ENCODE measurements at places on chromosomes 7 and 10. TPM values are rescaled to one million over a fixed set of nuclear protein-coding genes. Genes with fewer than 3 reads are reported as not detected.

Gene SPDYE16
- not detected for total RNA-seq

DNA sequence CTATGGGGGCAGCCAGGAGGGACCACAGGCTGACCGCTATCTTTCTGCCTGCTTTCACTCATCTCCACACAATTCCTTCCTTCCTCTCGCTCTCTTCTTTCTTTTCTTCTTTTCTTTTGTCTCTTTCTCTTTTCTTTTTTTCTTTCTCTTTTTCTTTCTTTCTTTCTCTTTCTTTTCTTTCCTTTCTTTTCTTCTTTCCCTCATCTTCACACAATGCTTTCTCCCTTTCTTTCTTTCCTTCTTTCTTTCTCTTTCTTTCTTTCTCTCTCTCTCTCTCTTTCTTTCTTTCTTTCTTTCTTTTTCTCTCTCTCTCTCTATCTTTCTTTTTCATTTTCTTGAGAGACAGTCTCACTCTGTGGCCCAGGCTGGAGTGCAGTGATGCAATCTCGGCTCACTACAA lies 6.8 kb upstream of the MUC12 start:
- H3K27me3 ChIP-seq = peaks cover 63% of the 10 kb centered on the region
- H3K4me3 ChIP-seq = no peak overlapping the region
- no peaks in the 10 kb centered on the region for H3K36me3 ChIP-seq
- H3K4me1 ChIP-seq = no peaks in the 10 kb centered on the region
- no peak overlapping the region for H3K27ac ChIP-seq

GRCh38 chr10:1329622-1330021 lies 273.4 kb downstream of the WDR37 start:
- H3K36me3 ChIP-seq = no peaks in the 10 kb centered on the region
- DNase-seq = no peak
- no peaks in the 10 kb centered on the region for H3K27me3 ChIP-seq
- H3K4me1 ChIP-seq = no peaks in the 10 kb centered on the region

Gene FOXI2
- total RNA-seq = not detected

- DNase-seq = no peak
- H3K27me3 ChIP-seq = no peaks in the 10 kb centered on the region
- H3K4me1 ChIP-seq = peaks cover 2% of the 10 kb centered on the region
- no peak overlapping the region for H3K27ac ChIP-seq
- H3K36me3 ChIP-seq = no peaks in the 10 kb centered on the region
Observed at GRCh38 chr7:113810080-113810744, 108.6 kb downstream of the PPP1R3A start.

Gene SHTN1
- 1.4 TPM for total RNA-seq
